Hindlimb muscle (tissue), 1 donor: ENCODE measurements at places on chromosomes 7 and 10.

- DNase-seq: no peak
Observed at GRCh38 chr7:25843467-25843866, 308.5 kb upstream of the NFE2L3 start.

DNA sequence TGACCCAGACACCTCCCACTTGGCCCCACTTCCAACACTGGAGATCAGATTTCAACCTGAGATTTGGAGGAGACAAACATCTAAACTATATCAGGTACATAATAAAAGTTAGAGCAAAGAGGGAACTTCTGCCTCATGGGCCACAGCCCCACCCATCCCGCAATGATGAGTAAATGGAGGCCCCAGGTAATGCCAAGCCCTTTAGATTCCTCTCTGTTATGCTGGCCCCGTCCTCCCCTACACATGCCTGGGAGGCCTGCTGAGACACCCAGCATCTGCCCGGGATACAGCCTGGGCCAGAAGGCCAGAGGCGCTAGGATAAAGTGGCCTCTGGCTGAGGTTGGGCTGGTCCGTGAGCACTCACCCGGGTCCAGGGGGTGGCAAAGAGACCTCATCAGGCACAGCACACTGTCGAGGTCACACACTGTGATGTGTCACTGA is 185.5 kb upstream of the SH2B2 start:
- DNase-seq: no peak

GRCh38 chr10:73791871-73792400 is 6.5 kb downstream of the ZSWIM8 start:
- no peak for DNase-seq

DNA sequence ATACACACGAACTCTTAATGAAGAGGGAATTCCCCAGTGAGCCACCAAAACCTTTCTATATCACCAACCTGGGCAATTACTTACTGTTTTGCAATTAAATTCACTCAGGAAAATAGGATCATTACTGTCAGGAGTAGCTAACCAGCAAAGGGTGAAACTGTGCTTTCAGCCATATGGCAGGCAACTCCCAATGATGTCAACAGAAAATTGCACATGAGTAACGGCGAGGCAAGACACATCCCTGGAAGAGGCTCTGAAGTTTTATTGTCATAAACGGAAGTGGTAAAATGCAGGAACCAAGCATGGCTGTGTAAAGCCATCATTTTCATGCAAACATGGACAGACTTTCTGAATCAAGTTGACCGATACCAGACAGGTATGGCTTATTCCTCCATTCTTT is 548.9 kb upstream of the AUTS2 start:
- DNase-seq: no peak

DNA sequence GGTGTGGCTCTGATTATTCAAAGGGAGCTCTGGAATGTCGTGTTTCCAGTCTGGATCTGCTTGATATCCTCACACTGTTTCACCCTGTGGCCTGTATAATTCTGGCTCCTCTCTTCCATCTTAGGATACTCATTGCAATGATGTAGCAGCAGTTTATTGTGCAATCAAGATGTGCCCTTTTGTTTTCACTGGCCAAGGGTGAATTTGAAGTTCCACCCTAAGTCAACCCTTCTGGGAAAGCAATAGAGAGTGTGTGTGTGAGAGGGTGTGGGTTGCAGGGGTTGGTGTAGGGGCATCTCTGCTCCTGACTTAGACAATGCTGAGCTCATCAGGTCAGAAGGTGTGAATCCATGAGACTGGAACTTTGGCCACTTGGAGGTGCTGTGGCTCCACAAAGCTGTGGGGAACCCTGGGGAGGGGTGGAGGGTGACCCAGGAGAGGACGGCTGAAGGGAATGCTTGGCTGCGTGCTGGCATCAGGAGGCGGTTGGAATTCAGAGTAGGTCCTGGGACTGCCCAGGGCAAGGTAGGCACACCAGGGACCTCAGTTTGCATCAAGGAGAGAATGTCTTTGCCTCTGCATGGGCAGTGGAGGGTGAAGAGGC is 118.0 kb upstream of the PRSS58 start:
- no peak for DNase-seq

DNA sequence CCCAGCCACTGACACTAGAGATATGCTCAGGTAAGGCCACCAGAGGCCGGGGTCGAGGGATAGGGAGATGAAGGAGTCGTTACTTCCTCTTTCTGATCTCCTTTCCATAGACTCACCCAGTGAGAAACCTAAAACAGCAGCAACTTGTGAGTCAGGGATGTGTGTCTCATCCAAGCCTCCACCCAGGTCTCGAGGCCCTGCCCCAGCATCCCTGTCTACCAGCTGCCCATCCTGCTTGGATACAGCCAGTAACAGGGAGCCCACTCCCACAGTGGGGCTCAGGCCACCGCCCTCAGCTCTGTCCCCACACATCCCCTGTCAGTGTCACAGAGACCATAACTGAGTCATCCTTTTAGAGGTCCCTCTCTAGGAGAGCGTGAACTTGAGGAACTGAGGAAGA is 49.6 kb upstream of the CHST15 start:
- DNase-seq: no peak

- DNase-seq: no peak
Observed at GRCh38 chr7:8500286-8500685, 66.9 kb downstream of the NXPH1 start.

GRCh38 chr7:80002865-80003264 is 131.8 kb upstream of the GNAI1 start:
- no peak for DNase-seq

DNA sequence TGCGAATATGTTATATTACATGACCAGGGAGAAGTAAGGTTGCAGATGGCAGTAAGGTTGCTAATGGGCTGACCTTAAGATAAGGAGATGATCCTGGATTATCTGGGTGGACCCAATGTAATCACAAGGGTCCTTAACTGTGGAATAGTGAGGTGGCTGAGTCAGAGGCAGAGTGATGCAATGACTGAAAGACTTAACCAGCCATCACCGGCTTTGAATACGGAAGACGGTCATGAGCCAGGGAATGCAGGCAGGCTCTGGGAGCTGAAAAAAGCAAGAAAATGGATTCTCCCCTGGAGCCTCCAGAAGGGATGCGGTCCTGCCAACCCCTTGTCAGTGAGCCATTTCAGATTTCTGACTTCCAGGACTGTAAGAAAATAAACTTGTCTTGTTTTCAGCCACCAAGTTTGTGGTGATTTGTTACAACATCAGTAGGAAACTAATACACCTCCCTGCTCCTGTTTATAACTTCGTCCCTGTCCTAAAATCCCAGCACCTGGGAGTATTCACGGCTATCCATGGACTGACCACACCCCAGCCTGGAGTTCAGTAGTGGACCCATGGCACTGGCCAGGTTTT is 4.6 kb upstream of the C10orf95 start:
- DNase-seq: no peak

- DNase-seq: no peak
Observed at GRCh38 chr7:101273206-101273605, 28.3 kb upstream of the FIS1 start.

- DNase-seq: no peak
Observed at GRCh38 chr7:8378349-8379019, 54.9 kb upstream of the NXPH1 start.

- peak; percentile 52 for DNase-seq
Observed at GRCh38 chr10:63236113-63236935, 103.2 kb downstream of the NRBF2 start.

- no peak for DNase-seq
Observed at GRCh38 chr7:158550886-158551452, 36.7 kb downstream of the PTPRN2 start.

DNA sequence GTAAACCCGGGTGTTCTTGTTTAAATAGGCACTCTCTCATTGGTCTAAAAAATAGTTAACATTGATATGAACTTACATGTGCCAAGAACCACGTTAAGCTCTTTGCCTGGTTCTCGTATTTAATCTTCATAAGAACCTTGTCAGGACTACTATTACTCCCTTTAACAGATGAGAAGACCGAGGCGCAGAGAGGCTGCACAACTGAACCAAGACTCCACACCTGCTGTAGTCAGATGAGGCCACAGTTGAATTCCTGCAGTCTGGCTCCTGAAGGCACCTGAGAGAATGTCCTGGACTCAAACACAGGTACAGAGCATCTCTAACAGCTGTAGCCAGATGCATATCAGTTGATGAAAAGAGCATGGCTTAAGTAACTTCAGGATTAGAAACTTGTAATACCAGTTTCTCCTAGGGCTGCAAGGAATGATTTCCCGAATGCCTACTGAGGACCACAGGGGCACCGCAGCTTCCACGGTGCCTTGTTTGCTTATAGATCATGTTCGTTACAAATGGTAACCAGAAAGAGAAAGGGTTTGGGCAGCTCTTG is 9.5 kb downstream of the DDC start:
- no peak for DNase-seq

GRCh38 chr7:46581268-46581667 is 660.2 kb upstream of the IGFBP3 start:
- no peak for DNase-seq

- no peak for DNase-seq
Observed at GRCh38 chr7:30005464-30005863, 15.9 kb upstream of the SCRN1 start.
